ENCODE measurements at places on chromosomes 5 and 9. TPM values are rescaled to one million over a fixed set of nuclear protein-coding genes. Genes with fewer than 3 reads are reported as not detected.
A peak's percentile ranks its signal among the peaks of the same experiment; 100 is the strongest.

- DNase-seq, result no peak
Observed at GRCh38 chr5:35899800-35900199, 38.6 kb downstream of the CAPSL start.

- peak; percentile 10 for DNase-seq
Observed at GRCh38 chr5:75337366-75338021, 474 bp downstream of the HMGCR start.

- DNase-seq, result no peak
Observed at GRCh38 chr5:106649031-106649430, 1021.7 kb downstream of the EFNA5 start.

GRCh38 chr9:27491154-27491553 lies 32.9 kb upstream of the IFNK start:
- no peak for DNase-seq

MACIR gene
- polyA plus RNA-seq, result 12.8 TPM

SGCD gene
- polyA plus RNA-seq, result 113 TPM

ELOVL7 gene
- 0.08 TPM for polyA plus RNA-seq

All from muscle of back (tissue), 13 donors.